ENCODE measurements at places on chromosomes 12 and 14. TPM values are rescaled to one million over a fixed set of nuclear protein-coding genes. Genes with fewer than 3 reads are reported as not detected.

DNA sequence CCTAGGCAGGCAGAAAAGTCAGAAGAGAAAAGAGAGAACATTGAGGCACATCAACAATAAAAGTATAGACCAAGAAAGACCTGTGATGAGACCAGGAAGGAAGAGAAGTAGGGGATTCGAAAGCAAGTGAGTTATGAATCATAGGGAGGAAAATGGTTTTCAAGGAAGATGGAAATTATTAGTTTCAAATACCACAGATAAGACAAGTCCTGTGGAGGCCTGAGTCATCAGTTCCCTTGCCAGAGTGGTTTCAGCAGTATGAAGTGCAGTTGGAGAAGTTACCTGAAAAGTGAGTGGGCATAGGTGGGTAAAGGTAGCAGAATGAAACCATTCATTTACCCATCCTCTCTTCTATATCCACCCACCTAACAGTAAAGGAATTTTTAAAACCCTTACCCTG lies 25.2 kb upstream of the TSPAN8 start:
- no peaks in the 10 kb centered on the region for H3K27me3 ChIP-seq
- H3K36me3 ChIP-seq, result no peaks in the 10 kb centered on the region
- no peaks in the 10 kb centered on the region for H3K4me1 ChIP-seq

DNA sequence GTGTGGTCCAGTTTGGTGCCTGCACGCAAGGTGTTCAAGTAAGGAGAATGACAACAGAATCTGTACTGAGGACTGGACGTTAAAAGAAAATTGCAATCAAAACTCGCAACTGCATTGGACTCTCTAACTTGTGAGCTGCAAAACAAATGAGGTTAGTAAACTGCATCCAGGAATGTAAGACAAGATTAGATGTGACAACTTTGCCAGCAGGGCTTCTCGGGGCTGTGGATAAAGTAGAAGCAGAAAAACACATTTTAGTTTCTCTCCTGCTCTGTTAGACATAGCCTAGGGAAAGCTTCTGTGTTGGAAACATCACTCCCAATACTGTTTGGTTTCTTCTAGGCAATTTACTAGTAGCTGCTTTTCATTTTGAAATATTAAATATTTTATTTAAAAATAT lies 338.2 kb upstream of the NAV3 start:
- no peak overlapping the region for H3K4me3 ChIP-seq
- H3K27me3 ChIP-seq, result no peaks in the 10 kb centered on the region
- no peaks in the 10 kb centered on the region for H3K4me1 ChIP-seq

- H3K27ac ChIP-seq, result no peak overlapping the region
- DNase-seq, result no peak
- no peaks in the 10 kb centered on the region for H3K4me1 ChIP-seq
- no peaks in the 10 kb centered on the region for H3K27me3 ChIP-seq
These were observed 432.6 kb downstream of the LRIG3 start for GRCh38 chr12:58487678-58488161.

DNA sequence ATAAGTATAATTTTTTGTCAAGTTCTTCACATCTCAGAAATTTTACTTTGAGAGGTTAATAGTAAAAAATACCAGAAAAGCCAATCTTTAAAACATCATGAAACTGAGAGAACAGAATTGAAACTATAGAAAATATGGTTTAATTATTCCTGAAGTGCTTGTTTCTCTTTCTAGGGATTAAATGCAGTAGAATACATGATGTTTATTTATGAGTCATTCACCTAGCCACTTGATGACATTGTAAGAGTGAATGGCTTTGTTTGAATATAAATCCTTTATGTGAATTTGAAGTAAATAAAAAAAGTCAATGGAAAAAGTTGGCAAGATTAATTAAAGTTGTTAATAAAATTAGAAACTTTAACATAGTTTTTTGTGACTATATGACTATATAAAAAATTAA lies 48.4 kb downstream of the KTN1 start:
- no peaks in the 10 kb centered on the region for H3K27me3 ChIP-seq
- no peak overlapping the region for H3K4me3 ChIP-seq
- H3K27ac ChIP-seq, result no peak overlapping the region
- H3K36me3 ChIP-seq, result peaks cover 26% of the 10 kb centered on the region

- no peak overlapping the region for H3K4me3 ChIP-seq
- H3K4me1 ChIP-seq, result no peaks in the 10 kb centered on the region
- no peak overlapping the region for H3K27ac ChIP-seq
- no peak for DNase-seq
These were observed 765.6 kb upstream of the FOXG1 start for GRCh38 chr14:28001002-28001401.

- H3K36me3 ChIP-seq, result no peaks in the 10 kb centered on the region
- no peaks in the 10 kb centered on the region for H3K4me1 ChIP-seq
- H3K27ac ChIP-seq, result no peak overlapping the region
- DNase-seq, result peak; percentile 18
These were observed 85.8 kb downstream of the RBM19 start for GRCh38 chr12:113880326-113880725.

- H3K36me3 ChIP-seq, result peaks cover 5% of the 10 kb centered on the region
- H3K27ac ChIP-seq, result no peak overlapping the region
- peaks cover 11% of the 10 kb centered on the region for H3K4me1 ChIP-seq
- H3K4me3 ChIP-seq, result no peak overlapping the region
- peak; percentile 5 for DNase-seq
- H3K27me3 ChIP-seq, result no peaks in the 10 kb centered on the region
These were observed 126.5 kb downstream of the NCOR2 start for GRCh38 chr12:124440841-124441381.

- no peak for DNase-seq
- no peak overlapping the region for H3K27ac ChIP-seq
- H3K4me1 ChIP-seq, result no peaks in the 10 kb centered on the region
- peaks cover 25% of the 10 kb centered on the region for H3K27me3 ChIP-seq
- no peak overlapping the region for H3K4me3 ChIP-seq
These were observed 158.9 kb downstream of the RIMBP2 start for GRCh38 chr12:130557201-130557600.

DNA sequence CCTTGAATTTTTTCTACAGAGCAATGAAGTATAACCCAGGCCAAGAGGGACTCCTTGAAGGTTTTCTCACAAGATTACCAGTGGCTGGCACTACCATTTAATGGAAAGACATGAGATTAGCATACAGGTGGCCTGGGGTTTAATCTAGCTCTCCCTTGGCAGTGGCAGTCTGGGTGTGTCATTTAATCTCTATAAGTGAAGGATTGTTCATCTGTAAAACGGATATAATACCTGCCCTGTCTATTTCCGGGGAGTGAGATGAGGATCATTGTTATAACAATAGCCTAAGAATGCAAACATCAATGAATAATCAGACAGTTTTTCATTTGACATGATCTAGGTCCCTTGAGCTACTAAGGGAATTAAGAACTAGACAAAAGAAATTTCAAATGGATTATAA lies 168.7 kb upstream of the CPNE8 start:
- H3K4me3 ChIP-seq, result no peak overlapping the region
- no peaks in the 10 kb centered on the region for H3K36me3 ChIP-seq
- no peak for DNase-seq
- H3K4me1 ChIP-seq, result no peaks in the 10 kb centered on the region
- no peaks in the 10 kb centered on the region for H3K27me3 ChIP-seq

GRCh38 chr12:89454080-89454848 lies 70.3 kb downstream of the GALNT4 start:
- no peak overlapping the region for H3K27ac ChIP-seq
- H3K27me3 ChIP-seq, result no peaks in the 10 kb centered on the region
- no peaks in the 10 kb centered on the region for H3K36me3 ChIP-seq
- peaks cover 28% of the 10 kb centered on the region for H3K4me1 ChIP-seq
- no peak for DNase-seq

- no peak overlapping the region for H3K4me3 ChIP-seq
- DNase-seq, result no peak
- no peaks in the 10 kb centered on the region for H3K27me3 ChIP-seq
- no peak overlapping the region for H3K27ac ChIP-seq
- peaks cover 6% of the 10 kb centered on the region for H3K4me1 ChIP-seq
- H3K36me3 ChIP-seq, result no peaks in the 10 kb centered on the region
These were observed 9.4 kb downstream of the CARMIL3 start for GRCh38 chr14:24060984-24061913.

DNA sequence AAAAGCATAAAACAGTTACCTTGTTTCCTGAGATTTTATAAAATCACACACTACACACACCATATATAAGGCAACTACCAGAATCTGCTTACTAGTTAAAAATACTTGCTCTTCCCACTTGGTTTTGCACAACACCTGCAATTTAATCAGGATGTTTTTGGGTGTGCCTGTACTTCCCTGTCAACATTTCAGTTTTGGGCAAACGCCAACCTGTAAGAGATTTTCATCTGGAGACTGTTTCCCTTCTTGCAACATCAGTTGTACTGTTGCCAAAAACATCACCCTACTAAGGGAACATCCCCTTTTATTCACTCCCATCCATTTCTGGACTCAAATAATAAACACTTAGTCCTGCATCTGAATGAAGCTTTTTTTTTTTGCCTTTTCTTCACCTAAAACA lies 172.3 kb downstream of the DUSP6 start:
- peak overlapping the region; percentile 85 for H3K27ac ChIP-seq
- H3K4me1 ChIP-seq, result peaks cover 26% of the 10 kb centered on the region
- DNase-seq, result no peak
- H3K36me3 ChIP-seq, result no peaks in the 10 kb centered on the region
- H3K27me3 ChIP-seq, result no peaks in the 10 kb centered on the region

- H3K4me3 ChIP-seq, result no peak overlapping the region
- no peaks in the 10 kb centered on the region for H3K36me3 ChIP-seq
- no peaks in the 10 kb centered on the region for H3K27me3 ChIP-seq
- H3K4me1 ChIP-seq, result no peaks in the 10 kb centered on the region
- DNase-seq, result no peak
These were observed 202.7 kb upstream of the GARIN6 start for GRCh38 chr12:99444859-99445316.

DNA sequence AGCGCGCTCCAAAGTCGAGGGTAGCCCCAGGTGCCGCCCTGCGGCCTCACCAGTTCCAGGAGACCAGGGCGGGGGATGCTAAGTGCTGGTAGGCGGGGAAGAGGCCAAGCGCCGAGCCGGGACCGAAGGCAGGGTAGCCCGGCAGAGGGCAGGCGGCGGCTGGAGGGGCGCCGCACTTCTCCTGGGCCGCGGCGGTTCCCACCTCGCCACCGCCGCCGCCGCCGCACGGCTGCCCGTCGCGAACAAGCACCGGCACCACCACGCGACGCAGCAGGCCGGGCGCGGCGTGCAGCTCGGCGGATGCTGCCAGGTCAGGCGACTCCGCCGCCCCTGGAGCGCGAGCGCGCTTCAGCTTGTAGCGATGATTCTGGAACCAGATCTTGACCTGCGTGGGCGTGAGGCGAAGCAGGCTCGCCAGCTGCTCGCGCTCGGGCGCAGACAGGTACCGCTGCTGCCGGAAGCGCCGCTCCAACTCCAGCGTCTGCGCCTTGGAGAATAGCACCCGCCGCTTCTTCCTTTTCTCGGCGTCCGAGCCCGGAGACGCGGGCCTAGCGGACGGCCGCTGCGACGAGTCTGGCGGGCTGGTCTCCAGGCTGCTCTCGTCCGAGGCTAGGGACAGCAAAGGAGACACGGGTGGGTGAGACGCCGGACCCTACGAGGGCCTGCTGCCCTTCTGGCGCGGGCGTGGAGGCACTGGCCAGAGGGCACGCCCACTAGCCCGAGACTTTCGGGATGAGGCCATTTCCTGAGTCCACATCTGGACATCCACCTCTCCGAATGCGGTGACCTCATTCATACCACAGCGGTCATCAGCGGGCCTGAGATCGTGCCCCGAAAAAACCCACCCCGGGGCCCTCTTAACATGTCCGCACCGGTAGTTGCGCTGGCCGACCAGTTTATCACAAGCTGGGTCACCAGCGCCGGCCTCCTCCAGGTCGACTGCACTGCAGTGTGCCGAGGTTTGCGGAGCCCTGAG lies 1.3 kb downstream of the NKX2-8 start:
- H3K36me3 ChIP-seq, result no peaks in the 10 kb centered on the region
- no peaks in the 10 kb centered on the region for H3K4me1 ChIP-seq
- no peak overlapping the region for H3K27ac ChIP-seq

GRCh38 chr14:99658218-99658845 lies 13.4 kb downstream of the HHIPL1 start:
- H3K27ac ChIP-seq, result no peak overlapping the region
- H3K4me1 ChIP-seq, result no peaks in the 10 kb centered on the region
- H3K4me3 ChIP-seq, result no peak overlapping the region
- H3K27me3 ChIP-seq, result peaks cover 36% of the 10 kb centered on the region

- no peak for DNase-seq
- peaks cover 14% of the 10 kb centered on the region for H3K36me3 ChIP-seq
- no peaks in the 10 kb centered on the region for H3K27me3 ChIP-seq
- peak overlapping the region; percentile 82 for H3K4me3 ChIP-seq
- H3K27ac ChIP-seq, result peak overlapping the region; percentile 93
These were observed 232.9 kb downstream of the CHST11 start for GRCh38 chr12:104689635-104690034.

GRCh38 chr14:49405291-49405690 lies 180.9 kb downstream of the RPS29 start:
- no peak overlapping the region for H3K4me3 ChIP-seq
- no peak overlapping the region for H3K27ac ChIP-seq
- no peaks in the 10 kb centered on the region for H3K36me3 ChIP-seq
- DNase-seq, result no peak
- H3K4me1 ChIP-seq, result no peaks in the 10 kb centered on the region

DNA sequence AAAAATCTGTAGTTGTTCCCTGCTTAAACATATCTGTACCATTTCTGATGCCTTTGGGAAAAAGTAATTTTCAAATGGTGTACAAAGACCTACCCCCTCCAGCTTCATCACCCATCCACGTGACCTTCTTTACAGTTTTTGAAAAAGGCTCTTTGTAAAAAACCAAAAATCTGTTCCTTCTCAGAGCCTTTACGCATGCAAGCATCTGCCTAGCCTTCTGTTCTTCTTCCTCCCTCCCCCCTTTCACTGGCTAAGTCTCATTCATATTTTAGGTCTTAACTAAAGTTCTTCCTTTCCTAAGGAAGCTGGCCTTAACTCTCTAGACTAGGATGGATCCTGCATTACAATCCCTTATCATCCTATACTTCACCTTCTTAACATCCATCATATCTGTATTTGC lies 10.4 kb downstream of the CAPRIN2 start:
- no peaks in the 10 kb centered on the region for H3K27me3 ChIP-seq
- H3K4me3 ChIP-seq, result no peak overlapping the region
- H3K27ac ChIP-seq, result no peak overlapping the region
- H3K4me1 ChIP-seq, result peaks cover 9% of the 10 kb centered on the region

GRCh38 chr14:59688224-59689170 lies 111.9 kb upstream of the CCDC175 start:
- no peak overlapping the region for H3K27ac ChIP-seq
- H3K36me3 ChIP-seq, result no peaks in the 10 kb centered on the region
- H3K27me3 ChIP-seq, result peaks cover 30% of the 10 kb centered on the region
- no peaks in the 10 kb centered on the region for H3K4me1 ChIP-seq
- DNase-seq, result no peak
- no peak overlapping the region for H3K4me3 ChIP-seq

The KCNH5 gene
- not detected for total RNA-seq

The FAIM2 gene
- total RNA-seq, result 0.50 TPM

The SLC39A5 gene
- total RNA-seq, result 1.4 TPM

The LMNTD1 gene
- total RNA-seq, result not detected

The SMIM41 gene
- total RNA-seq, result not detected

The SYNDIG1L gene
- total RNA-seq, result not detected

The DNAI7 gene
- not detected for total RNA-seq

The PIANP gene
- total RNA-seq, result not detected

The RPL10L gene
- total RNA-seq, result not detected

The ANAPC7 gene
- 133 TPM for total RNA-seq

The CLMN gene
- 2.6 TPM for total RNA-seq

The SIX1 gene
- not detected for total RNA-seq

The VRTN gene
- not detected for total RNA-seq
